Kidney glomerular epithelial cell (primary cell): ENCODE measurements at places on chromosomes 2 and 18.

GRCh38 chr2:101509499-101510284 lies 34.8 kb upstream of the RFX8 start:
- DNase-seq, result no peak

- DNase-seq, result no peak
These were observed 99.8 kb upstream of the ARHGAP28 start for GRCh38 chr18:6629635-6630140.

DNA sequence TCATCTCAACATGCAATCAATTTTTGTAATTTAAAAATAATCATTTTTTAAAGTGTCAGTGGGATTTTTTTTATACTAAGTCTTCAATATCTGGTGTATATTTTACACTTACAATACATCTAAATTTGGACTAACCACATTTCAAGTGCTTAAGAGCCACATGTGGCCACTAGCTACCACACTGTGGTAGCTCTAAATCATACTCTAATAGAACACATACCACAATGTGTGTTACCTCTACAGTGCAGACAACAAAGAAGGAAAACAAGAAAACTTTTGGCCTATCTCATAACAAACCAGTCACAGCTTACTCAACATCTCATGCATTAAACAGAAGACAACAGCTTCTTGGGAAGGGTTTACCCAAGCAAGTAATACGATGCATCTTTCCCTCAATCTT lies 24.5 kb downstream of the PIAS2 start:
- no peak for DNase-seq

- DNase-seq, result no peak
These were observed 127.3 kb downstream of the XRCC5 start for GRCh38 chr2:216236486-216236885.

DNA sequence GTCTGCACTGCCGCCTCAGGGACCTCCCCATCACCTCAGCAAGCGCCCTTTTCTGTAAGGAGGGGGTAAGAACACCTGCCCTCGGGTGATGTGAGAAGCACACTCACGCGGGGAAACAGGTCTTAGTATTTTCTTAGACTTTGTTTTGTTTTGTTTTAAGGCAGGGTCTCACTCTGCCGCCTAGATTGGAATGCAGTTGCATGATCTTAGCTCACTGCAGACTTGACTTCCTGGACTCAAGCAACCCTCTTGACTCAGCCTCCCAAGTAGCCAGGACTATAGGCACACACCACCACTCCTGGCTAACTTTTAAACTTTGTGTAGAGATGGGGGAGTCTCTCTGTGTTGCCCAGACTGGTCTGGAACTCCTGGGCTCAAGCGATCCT lies 37.1 kb downstream of the RAMP1 start:
- no peak for DNase-seq

- DNase-seq, result no peak
These were observed 94.8 kb upstream of the CXCR4 start for GRCh38 chr2:136212426-136213378.

- DNase-seq, result no peak
These were observed 114.1 kb upstream of the MYCN start for GRCh38 chr2:15826273-15826717.

GRCh38 chr18:48799724-48800315 lies 150.9 kb downstream of the SMAD7 start:
- no peak for DNase-seq

- peak; percentile 12 for DNase-seq
These were observed 167.2 kb downstream of the FBXO15 start for GRCh38 chr18:73980289-73980979.

GRCh38 chr18:56647951-56648893 lies 2.9 kb upstream of the WDR7 start:
- DNase-seq, result no peak

GRCh38 chr2:43070676-43071502 lies 155.5 kb downstream of the ZFP36L2 start:
- no peak for DNase-seq

GRCh38 chr2:1835581-1836201 lies 91.4 kb upstream of the PXDN start:
- DNase-seq, result no peak

GRCh38 chr2:197869501-197870111 lies 65.2 kb downstream of the PLCL1 start:
- no peak for DNase-seq

- DNase-seq, result no peak
These were observed 7.0 kb upstream of the SP3 start for GRCh38 chr2:173972165-173972564.

DNA sequence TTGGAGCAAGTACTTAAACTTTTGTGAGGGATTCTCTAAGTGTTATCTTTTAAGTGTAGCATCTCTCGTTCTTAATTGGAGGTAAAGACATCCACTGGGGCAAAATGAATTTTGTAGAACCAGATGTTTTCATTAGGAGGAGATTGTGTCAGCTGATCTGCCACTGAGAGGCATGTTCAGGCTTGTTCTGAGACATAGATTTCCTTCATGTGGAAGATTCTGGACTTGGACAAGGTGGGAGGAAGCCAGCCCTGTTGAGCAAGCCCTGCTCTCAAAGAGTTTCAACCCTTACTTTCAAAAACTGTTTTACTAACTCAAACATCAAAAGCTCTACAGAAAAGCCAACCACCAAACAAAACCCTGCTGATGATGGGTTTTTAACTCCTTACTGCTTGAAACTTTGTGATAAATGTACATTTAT lies 6.5 kb downstream of the MAP4K4 start:
- DNase-seq, result peak; percentile 32

DNA sequence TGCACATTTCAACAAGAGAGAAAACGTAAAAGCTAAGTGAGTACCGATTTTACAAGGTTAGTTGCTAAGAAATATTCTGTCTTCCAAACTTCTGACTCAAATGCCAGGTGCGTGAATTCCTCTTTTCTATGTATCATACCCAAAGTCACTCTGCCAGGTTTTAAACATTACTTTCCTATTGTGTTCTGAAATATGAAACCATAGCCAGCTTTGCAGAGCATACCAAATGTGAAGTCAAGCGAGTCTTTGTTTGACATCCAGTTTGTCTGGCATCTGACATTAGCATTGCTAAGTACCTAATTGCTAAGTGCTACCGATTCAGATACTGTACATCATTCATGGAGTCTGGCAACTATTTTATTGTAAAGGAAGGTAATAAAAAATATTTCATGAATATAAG lies 321.9 kb upstream of the GALNT5 start:
- peak; percentile 72 for DNase-seq

DNA sequence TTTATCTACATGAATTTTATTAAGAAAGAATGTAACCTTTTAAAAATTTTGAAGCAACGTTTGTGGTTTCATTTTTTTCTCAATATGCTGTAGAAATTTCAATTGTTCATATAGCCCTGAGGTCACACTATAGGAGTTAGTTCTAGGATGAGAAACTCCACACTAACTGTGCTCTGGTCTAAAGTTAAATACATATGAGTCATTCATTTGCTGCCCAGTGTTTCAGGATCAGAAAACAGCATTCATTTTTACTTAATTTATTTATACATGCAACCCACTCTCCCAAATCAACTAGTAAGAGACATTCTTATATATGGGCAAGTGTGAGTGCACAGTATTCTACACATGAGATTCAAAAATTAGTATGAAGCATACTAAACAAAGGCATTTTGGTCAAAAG lies 137.9 kb downstream of the DOCK10 start:
- no peak for DNase-seq

DNA sequence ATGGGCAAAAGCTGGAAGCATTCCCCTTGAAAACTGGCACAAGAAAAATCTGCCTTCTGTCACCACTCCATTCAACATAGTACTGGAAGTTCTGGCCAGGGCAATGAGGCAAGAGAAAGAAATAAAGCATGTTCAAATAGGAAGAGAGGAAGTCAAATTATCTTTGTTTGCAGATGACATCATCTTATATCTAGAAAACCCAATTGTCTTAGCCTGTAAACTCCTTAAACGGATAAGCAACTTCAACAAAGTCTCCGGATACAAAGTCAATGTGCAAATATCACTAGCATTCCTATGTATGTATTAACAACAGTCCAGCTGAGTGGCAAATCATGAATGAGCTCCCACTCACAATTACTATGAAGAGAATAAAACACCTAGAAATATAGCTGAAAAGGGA lies 1579.3 kb downstream of the SUCLG1 start:
- no peak for DNase-seq

DNA sequence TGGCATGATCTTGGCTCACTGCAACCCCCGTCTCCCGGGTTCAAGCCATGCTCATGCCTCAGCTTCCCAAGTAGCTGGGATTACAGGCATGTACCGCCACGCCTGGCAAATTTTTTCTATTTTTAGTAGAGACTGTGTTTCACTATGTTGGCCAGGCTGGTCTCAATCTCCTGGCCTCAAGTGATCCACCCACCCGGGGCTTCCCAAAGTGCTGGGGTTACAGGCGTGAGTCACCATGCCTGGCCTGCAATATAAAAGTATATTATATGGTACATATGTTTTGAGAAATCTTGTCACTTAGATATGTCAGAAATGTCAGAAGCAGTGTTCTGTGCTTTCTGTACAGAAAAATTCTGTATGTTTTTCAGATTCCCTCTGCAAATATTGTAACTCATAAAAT lies 19.2 kb upstream of the XPO1 start:
- DNase-seq, result no peak

DNA sequence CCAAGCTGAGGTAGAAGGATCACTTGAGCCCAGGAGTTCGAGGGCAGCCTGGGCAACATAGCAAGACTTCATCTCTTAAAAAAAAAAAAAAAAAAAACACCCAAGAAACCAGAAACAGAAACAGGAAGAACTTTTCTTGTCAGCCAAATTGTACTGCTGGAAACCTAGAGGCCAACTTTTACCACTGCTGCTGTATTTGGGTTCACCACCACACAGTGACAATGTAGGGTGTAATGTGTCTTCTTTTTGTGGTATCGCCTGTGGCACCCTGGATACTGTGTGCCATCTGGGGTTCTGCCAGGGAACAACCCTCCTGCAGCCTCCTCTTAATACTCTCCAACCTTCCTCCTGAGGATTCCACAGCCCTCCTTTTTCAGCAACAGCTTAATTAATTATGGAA lies 72.6 kb downstream of the STK39 start:
- no peak for DNase-seq

DNA sequence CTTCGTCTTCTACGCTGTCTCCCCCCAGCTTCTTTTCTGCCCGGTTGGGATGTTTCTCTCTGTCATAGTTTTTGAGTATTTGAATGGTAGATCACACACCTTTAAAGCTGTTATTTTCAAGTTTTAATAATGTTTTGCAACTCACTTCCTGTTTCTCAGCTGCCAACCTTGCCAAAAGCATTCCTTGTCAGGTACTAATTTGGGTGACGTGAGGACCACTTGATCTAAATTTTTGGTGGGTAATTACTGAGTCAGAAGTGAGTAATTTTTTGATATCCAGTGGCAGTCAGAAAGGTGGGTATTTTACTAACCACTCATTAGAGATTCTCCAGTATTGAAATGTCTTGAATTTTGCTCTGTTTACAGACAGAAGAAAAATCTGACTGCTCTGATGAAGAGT lies 852.4 kb upstream of the FANCL start:
- DNase-seq, result no peak

DNA sequence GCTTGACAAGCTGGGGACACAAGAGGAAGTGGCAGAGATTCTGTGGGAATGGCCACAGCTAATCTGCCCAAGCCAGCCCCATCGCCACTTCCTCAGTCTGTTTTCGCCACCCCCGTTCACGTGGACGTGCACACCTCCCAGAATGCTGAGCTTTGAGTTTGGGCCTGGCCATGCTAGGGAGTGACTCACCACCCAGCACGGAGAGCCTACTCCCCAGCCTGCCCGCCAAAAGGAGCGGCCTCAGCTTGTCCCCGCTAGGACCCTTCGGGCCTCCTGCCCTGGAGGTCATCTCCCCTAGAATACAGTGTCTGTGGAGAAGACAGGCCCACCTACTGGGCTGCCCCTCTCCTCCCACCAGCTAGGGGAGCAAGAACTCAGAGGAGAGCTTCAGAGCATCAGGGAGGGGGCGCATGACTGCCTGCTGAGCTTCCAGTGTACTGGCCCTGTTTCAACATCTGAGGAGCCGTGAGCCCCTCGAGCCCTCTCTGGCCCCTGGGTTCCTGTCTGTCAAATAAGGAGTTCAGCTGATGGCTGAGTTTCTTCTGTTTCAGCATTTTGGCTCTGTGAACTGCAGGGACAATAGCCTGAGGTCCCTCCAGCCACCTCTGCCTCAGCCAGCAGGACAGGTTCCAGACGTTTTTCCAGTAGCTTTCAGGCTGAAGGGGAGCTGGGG lies 5.1 kb downstream of the SLC35F6 start:
- DNase-seq, result no peak

GRCh38 chr2:105320651-105321215 lies 8.8 kb downstream of the TGFBRAP1 start:
- no peak for DNase-seq

- DNase-seq, result no peak
These were observed 116.8 kb upstream of the MEIS1 start for GRCh38 chr2:66318009-66318561.

- no peak for DNase-seq
These were observed 291.8 kb upstream of the LRATD1 start for GRCh38 chr2:14340703-14341102.

- no peak for DNase-seq
These were observed 16.2 kb downstream of the ATIC start for GRCh38 chr2:215328066-215328465.

DNA sequence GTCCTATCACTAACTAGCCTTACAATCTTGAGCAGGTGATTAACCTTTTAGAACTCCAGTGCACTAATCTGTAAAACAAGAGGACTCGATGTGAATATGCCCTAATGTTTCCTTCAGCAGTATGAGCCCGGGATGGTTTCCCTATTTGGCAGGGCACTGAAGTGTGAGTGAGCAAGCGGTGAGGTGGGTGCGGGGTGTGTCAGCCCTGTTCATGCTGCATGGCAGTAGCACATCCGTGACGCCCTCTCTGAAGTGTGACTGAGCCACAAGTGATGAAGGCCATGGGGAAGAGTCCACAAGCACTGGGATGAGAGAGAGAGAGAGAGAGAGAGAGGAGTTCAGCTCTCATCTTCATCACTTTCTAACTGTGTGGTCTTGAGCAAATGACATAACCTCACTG lies 168.7 kb downstream of the SETBP1 start:
- DNase-seq, result no peak

DNA sequence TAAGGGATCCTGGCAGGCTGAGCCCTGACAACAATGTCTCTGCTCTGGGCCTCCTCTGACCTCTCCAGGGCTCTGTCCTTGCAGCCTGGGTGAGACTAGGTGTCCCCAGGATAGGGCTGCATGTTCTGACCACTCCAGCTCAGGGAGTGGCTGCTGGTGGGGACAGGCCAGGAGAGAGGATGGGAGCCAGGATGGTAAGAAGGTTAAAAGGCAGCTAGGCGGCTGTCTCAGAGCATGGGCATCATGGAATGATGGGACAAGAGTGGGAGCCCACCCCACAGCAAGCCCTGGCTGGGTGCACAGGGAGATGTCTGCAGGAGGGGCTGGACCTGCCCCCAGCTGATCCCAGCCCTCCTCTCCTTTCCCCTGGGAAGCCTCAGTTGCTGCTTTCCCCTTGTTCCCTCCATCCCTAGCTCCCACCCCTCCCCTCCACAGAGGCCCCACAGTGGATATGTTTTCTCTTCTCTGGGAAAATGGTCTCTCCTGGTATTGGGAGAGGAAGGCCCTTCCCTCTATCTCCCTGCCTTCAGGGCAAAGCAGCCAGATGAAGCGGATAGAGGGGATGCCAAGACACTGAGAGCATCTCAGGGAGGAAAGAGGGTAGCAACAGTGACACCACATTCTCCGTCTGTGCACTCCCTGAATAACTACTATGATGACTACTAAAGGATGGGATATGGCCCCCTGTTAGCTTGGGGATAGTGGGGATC lies 334.3 kb downstream of the DYSF start:
- no peak for DNase-seq

- no peak for DNase-seq
These were observed 149.6 kb downstream of the ESCO1 start for GRCh38 chr18:21450913-21451312.
